ENCODE measurements at places on chromosomes 1 and 21. TPM values are rescaled to one million over a fixed set of nuclear protein-coding genes. Genes with fewer than 3 reads are reported as not detected.
A peak's percentile ranks its signal among the peaks of the same experiment; 100 is the strongest.

WDTC1 gene
- 15.7 TPM for polyA plus RNA-seq

ECE1 gene
- polyA plus RNA-seq = 68.9 TPM

RRAGC gene
- polyA plus RNA-seq = 25.4 TPM

DDI2 gene
- 10.5 TPM for polyA plus RNA-seq

DNA sequence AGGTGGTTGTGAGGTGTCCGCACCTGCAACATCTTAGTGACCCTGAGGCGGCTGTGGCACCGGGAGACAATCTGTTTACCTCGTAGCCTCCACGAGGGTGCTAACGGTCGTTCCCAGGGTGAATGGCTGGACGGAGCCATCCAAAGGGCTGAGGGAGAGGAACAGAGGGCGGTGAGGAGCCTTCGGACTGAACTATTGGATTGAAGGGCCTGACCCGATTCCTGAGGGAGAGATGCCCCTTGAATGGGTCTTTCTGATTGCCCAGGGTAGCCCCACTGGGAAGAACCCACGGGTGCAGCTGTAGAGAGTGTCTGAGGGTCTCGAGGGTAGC is 2.3 kb downstream of the NR5A2 start:
- DNase-seq = no peak

- no peak for DNase-seq
Measured at GRCh38 chr21:41596241-41596925, 88.4 kb upstream of the TMPRSS2 start.

- peak; percentile 95 for DNase-seq
Measured at GRCh38 chr1:203769505-203770343, 4.7 kb downstream of the LAX1 start.

DNA sequence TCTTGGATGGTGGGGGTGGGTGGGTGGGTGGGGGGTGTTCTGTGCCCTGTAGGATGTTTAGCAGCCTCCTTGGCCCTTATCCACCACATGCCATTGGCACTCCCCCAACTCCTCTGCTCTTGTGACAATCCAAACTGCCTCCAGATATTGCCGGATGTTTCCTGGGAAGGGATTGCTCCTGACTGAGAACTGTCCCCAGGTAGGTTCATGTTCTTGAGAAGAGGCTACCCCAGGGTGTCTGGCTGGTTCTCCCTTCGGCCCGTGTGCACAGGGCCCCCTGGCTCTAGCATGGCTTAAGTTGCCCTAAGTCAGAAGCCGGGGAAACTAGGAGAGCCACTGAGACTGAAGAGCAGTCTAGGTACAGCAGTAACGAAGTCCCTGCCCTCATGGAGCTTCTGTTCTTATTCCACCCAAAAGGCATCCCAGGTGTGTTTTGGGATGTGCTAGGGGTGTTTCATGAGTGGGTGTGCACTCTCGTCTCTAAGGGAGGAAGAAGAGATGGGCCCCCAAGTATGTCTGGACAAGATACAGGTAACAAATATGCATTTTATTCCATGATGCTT is 19.8 kb upstream of the THRAP3 start:
- no peak for DNase-seq

GRCh38 chr1:58594546-58594945 is 17.5 kb upstream of the TACSTD2 start:
- DNase-seq = no peak

- no peak for DNase-seq
Measured at GRCh38 chr1:39205781-39206464, 1.4 kb downstream of the MACF1 start.
